GM23338 (cell line): ENCODE measurements at places on chromosomes 4 and X.

DNA sequence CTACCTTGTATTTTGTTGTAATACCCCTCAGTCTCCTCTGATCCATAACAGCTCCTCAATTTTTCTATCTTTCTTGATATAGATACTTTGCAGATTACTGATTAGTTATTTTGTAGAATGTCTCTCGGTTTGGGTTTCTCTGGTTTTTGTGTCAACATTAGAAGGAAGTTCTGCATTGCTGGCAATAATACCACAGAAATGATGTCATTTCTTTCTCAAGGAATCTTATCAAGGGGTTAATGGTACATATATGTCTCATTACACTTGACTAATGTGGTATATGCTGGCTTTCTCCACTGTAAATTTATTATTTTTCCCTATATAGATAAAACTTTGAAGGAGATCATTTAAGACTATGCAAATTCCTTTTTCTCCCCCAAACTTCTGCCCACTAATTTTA is 183.6 kb upstream of the DKK2 start:
- no peak for DNase-seq

DNA sequence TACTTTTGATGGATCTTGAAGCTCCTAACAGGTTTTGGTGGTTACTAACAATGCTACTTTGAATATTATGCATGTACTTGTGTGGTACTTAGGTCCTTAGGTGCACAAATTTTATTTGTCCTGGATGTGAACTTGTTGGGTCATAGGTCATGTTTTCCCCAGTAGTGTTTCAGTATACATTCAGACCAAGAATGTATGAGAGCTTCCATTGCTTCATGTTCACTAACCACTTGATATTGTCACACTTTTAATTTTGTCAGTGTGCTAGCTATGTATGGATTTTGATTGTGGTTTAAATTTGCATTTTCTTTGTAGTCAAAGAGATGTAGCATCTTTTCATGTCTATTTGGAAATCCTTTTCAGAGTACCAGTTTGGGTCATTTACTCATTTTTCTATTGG is 32.2 kb downstream of the CLCN3 start:
- DNase-seq = no peak

GRCh38 chr4:140363558-140363957 is 9.9 kb upstream of the SCOC start:
- no peak for DNase-seq

- DNase-seq = no peak
Measured at GRCh38 chrX:29947225-29947624, 268.1 kb upstream of the MAGEB2 start.

GRCh38 chr4:36979533-36979932 is 265.0 kb upstream of the NWD2 start:
- DNase-seq = no peak

- DNase-seq = no peak
Measured at GRCh38 chr4:183333202-183333601, 11.0 kb upstream of the CLDN24 start.

GRCh38 chrX:106391284-106391911 is 220.4 kb upstream of the RADX start:
- DNase-seq = no peak

DNA sequence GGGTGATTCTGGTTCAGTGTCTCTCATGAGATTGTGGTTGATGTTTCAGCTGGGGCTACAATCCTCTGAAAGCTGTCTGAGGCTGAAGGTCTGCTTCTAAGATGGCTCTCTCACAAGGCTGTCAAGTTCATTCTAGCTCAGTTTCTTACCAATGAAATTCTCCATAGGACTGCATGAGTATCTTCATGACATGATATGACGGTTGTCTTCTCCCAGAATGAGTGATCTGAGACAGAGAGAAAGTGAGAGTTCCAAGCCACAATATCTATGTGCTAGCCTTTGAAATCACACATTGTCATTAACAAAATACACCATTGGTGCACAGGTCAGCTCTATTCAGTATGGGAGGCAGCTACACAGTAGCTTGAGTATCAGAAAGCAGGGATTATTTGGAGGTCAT is 27.3 kb downstream of the PITX2 start:
- no peak for DNase-seq
